ENCODE measurements at places on chromosomes 12 and 14. TPM values are rescaled to one million over a fixed set of nuclear protein-coding genes. Genes with fewer than 3 reads are reported as not detected.

The ADCY6 gene
- 0.03 TPM for polyA plus RNA-seq

The RNASE7 gene
- not detected for polyA plus RNA-seq

The CGRRF1 gene
- polyA plus RNA-seq = 18.6 TPM

The CIPC gene
- 13.3 TPM for polyA plus RNA-seq

GRCh38 chr14:81716953-81717352 is 183.3 kb upstream of the SEL1L start:
- H3K27me3 ChIP-seq = no peaks in the 10 kb centered on the region
- H3K27ac ChIP-seq = no peak overlapping the region
- H3K4me3 ChIP-seq = no peak overlapping the region
- no peak for DNase-seq
- H3K36me3 ChIP-seq = no peaks in the 10 kb centered on the region

DNA sequence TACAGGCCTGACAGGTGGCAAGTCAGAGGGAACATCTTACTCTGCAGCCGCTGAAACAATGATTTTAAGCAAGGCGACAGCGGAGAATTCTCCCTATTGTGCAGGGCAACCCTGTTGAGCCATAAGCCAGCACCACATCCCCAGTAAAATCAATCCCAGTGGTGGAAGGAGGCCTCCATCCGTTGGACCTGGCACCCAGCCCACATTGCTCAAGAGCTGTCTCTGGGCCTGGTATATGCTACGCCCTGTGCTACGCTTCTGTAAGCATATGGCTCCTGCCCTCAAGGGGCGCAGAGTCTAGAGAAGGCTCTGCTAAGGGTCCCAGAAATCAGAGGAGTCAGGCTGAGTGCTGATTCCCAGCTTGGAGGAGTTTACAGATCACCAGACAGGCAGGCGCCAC is 265.5 kb downstream of the CACNA1C start:
- no peaks in the 10 kb centered on the region for H3K4me1 ChIP-seq
- no peak for DNase-seq
- no peak overlapping the region for H3K4me3 ChIP-seq
- no peaks in the 10 kb centered on the region for H3K36me3 ChIP-seq
- no peak overlapping the region for H3K27ac ChIP-seq

DNA sequence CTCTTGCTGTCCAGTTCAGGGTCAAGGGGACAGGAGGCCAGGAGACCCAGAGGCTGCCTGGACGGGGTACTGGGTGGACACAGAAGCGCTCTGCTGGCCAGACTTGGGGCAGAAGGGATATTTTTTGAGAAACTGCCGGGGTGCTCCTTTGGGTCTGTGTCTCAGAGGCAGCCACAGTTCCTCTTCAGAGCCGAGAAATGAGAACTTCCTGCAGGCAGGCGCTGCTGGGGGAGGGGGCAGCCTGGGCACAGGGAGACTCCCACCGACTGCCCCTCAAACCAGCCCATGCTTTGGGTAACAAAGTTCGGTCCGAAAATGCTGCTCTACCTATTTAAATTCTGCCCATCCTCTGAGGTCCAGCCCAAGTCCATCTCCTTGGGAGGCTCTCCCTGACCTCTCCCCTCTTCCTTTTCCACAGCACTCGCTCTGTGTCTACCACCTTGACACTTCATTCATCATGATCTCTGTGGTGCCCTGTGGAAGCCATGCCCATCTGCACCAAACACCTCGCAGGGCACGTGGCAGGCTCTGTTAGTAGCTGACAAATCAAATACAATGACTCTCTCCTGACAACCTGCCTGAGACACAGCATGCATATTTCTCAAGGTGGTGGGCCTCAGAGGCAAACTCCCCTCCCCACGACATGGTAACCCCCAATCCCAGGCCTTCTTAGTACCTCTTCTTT is 16.4 kb downstream of the HDAC7 start:
- no peaks in the 10 kb centered on the region for H3K36me3 ChIP-seq
- H3K4me1 ChIP-seq = peaks cover 48% of the 10 kb centered on the region
- H3K4me3 ChIP-seq = peak overlapping the region; percentile 8

DNA sequence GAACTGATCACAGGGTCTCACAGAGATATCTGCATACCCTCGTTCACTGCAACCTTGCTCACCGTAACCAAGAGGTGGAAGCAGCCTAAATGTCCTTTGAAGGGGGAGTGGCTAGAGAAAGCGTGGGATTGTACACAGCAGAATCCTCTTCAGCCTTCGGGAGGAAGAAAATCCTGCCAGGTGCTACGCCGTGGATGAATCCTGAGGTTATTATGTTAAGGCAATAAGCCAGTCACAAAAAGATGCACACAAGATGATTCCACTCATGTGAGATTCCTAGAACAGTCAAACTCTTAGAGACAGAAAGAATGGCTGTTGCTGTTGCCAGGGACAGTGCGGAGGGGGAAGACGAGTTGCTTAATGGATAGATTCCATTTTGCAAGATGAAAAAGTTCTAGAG is 39.6 kb upstream of the SFSWAP start:
- no peaks in the 10 kb centered on the region for H3K27me3 ChIP-seq
- H3K36me3 ChIP-seq = no peaks in the 10 kb centered on the region
- H3K4me1 ChIP-seq = peaks cover 4% of the 10 kb centered on the region
- H3K27ac ChIP-seq = no peak overlapping the region

- H3K36me3 ChIP-seq = no peaks in the 10 kb centered on the region
- H3K4me3 ChIP-seq = no peak overlapping the region
- no peaks in the 10 kb centered on the region for H3K27me3 ChIP-seq
- DNase-seq = no peak
Measured at GRCh38 chr14:83320837-83321236, 1787.2 kb upstream of the SEL1L start.

DNA sequence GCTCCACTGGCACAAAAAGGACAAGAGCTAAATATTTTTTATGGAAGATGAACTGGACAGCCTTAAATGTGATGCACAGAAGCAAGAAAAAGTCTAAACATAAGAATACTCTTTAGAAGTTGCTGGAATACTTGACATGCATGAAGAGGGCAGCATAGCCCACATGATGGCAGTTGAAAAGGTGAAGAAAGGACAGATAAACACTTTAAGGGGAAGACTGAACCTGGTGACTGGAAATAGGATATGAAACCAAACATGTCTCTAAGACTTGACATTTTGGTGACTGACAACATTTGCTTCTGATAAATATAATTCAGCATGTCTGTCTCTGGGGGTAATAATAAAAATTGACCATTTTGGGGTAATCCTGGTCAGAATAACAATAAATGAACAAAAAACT is 273.1 kb downstream of the CCDC91 start:
- H3K4me1 ChIP-seq = peaks cover 4% of the 10 kb centered on the region
- no peak for DNase-seq
- no peaks in the 10 kb centered on the region for H3K27me3 ChIP-seq
- peaks cover 25% of the 10 kb centered on the region for H3K36me3 ChIP-seq

DNA sequence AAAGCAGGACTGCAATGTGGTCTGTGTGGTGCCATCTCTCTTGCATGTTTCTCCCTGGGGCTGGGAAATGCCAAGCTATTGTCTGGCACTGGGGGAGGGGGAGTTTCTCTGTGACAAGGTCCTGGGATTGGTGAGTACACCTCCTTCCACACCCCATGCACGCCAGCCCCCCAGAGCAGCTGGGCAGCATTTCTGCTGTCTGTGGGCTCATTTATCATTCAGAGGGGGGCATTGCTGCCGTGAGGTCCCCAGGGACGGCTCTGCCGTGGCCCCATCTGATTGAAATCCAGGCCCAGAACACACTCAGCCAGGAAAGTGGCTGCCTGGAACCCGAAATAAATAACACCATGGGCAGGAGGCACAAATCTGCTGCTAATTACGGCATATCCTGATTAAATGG is 12.6 kb upstream of the FAM222A start:
- H3K27ac ChIP-seq = no peak overlapping the region
- H3K4me1 ChIP-seq = no peaks in the 10 kb centered on the region
- DNase-seq = no peak
- H3K36me3 ChIP-seq = no peaks in the 10 kb centered on the region
- H3K27me3 ChIP-seq = peaks cover 6% of the 10 kb centered on the region

DNA sequence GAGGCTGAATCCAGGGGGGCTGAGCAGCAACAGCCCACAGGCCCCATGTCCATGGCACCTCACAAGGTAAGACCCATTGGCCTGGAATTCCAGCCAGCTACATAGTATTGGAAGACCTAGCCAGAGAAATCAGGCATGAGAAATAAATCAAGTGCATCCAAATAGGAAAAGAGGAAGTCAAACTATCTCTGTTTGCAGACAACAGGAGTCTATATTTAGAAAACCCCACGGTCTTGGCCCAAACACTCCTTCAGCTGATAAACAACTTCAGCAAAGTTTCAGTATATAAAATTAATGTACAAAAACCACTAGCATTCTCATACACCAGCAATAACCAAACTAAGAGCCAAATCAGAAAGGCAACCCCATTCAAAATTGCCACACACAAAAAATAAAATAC is 16.9 kb downstream of the PDE6H start:
- H3K36me3 ChIP-seq = no peaks in the 10 kb centered on the region
- H3K4me3 ChIP-seq = no peak overlapping the region
- H3K27ac ChIP-seq = peak overlapping the region; percentile 67

DNA sequence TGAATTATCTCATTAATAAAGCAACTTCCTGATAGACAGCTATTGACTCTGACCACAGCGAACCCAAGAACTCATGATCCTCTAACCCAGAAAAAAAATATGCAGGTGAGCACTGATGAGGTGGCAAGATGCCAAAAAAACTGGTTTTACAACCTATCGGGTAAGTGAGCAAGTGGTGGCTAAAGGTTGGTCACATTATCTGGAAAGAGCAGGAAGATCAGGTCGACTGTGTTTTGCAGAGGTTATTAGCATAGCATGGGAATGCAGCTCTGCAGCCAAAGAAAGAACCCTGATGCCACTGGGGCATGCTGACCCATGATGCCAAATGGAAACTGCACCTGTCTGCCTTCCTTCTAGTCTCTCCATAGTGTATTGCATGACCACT is 23.5 kb downstream of the BHLHE41 start:
- no peak overlapping the region for H3K4me3 ChIP-seq
- DNase-seq = no peak
- no peaks in the 10 kb centered on the region for H3K4me1 ChIP-seq
- H3K27me3 ChIP-seq = no peaks in the 10 kb centered on the region
- no peaks in the 10 kb centered on the region for H3K36me3 ChIP-seq
- H3K27ac ChIP-seq = no peak overlapping the region
